ENCODE measurements at places on chromosomes 3 and 15.

DNA sequence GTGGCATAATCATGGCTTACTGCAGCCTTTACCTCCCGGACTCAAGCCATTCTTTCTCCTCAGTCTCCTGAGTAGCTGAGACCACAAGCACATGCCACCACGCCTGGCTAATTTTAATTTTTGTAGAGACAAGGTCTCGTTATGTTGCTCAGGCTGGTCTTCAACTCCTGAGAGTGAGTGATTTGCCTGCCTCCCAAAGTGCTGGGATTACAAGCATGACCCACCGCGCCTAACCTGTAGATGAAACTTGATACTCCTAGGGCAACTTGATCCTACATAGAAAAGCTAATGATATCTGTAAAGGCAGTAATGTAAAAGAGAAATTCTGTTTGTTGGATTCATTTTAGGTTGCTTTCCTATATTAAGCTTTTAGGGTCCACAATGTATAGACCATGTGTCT, 391.9 kb upstream of the THRB start:
- DNase-seq = no peak

DNA sequence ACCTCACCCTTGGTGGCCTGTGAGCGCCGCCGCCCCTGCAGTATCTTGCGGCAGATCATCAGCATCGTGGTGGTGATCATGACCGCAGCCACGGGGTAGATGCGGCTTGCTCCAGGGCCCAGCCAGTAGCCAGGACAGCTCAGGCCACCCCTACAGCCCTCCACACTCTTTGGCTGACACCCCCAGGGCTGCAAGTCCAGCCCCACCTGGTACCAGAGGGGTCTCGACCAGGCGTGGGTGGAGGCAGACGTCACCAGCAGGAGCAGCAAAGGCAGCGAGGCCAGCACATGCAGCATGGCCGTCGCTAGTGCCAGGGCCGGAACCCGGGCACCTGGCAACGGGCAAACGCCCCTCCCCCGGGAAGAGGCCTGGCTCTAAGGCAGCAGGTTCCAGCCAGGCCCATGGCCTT, at the start of gene TMEM89:
TSS of gene TMEM89 (minus strand) at position 309 of the 409 bp plus-strand sequence. CDS start at position 296, 13 bp downstream.
- DNase-seq = no peak

- no peak for DNase-seq
Observed at GRCh38 chr3:123423031-123423430, 25.9 kb downstream of the ADCY5 start.

GRCh38 chr3:139120086-139121056, 75.7 kb upstream of the PRR23C start:
- DNase-seq = no peak

- no peak for DNase-seq
Observed at GRCh38 chr3:170425491-170426239, 7.0 kb downstream of the CLDN11 start.

DNA sequence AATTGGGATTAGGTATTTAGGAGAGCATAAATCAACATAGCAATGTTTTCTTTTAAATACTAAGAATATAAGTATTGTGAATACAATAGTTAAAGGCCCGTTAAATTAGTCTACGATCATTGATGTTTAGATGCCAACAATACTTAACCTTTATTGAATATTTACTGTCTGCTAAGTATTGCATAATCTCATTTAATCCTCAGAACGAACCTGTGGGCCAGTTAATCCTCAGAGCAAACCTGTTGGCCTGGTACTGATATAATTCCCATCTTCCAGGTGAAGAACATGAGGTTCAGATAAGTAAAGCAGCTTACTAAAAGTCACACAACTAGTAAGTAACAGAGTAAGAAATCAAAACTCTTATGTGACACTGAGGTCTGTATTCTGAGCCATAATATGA, 57.4 kb upstream of the ACKR4 start:
- DNase-seq = no peak

- no peak for DNase-seq
Observed at GRCh38 chr15:85097250-85097649, 115.6 kb downstream of the PDE8A start.

DNA sequence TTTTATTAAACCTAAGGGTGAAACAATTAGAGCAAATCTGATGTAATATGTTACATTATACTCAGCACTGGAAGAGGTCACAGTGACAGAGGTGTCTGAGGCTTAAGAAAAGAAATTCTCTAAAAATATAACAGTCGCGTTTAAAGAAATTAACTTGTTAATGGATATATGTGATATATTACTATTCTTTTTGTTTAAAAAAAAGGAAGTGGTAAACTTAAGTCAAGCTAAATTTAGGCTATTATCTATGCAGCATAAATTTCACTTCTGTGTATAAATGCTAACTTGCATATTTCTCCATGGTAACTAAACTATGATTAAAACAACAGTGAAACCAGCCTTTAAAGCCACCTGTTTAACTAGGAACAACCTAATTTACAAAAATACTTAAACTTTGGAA, 191.3 kb downstream of the FOXP1 start:
- no peak for DNase-seq
